GM04504 (cell line): ENCODE measurements at places on chromosomes 3 and 15.

DNA sequence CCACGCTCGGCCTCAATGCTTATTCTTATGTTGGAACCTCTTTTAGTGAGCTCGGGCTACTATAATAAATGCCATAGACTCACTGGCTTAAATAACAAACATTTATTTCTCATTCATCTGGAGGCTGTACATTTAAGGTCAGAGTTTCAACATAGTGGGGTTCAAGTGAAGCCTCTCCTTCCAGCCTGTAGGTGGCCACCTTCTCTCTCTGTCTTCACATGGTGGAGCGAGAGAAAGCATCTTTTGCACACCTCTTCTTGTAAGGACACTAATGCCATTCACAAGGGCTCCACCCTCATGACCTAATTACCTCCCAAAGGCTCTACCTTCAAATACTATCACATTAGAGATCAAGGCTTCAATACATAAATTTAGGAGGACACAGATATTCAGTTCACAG is 520.3 kb upstream of the EPHA6 start:
- DNase-seq = no peak

DNA sequence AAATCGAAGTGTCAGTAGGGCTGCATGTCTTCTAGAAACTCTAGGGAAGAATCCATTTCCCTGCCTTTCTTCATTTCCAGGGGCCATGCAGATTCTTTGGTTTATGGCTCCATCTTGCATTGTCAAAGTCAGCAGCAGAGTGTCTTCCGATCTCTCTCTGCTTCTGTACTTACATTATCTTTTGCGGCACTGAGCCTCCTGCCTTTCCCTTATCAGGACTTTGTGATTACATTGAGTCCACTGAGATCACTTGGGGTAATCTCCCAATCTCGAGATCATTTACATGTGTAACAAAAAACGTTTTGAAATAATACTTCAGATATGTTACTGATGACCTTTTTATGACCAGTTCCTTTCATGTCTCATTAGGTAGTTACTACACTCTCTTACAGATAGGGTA is 695.9 kb downstream of the NSUN3 start:
- DNase-seq = no peak

GRCh38 chr15:60967728-60968127 is 261.4 kb downstream of the RORA start:
- DNase-seq = no peak

DNA sequence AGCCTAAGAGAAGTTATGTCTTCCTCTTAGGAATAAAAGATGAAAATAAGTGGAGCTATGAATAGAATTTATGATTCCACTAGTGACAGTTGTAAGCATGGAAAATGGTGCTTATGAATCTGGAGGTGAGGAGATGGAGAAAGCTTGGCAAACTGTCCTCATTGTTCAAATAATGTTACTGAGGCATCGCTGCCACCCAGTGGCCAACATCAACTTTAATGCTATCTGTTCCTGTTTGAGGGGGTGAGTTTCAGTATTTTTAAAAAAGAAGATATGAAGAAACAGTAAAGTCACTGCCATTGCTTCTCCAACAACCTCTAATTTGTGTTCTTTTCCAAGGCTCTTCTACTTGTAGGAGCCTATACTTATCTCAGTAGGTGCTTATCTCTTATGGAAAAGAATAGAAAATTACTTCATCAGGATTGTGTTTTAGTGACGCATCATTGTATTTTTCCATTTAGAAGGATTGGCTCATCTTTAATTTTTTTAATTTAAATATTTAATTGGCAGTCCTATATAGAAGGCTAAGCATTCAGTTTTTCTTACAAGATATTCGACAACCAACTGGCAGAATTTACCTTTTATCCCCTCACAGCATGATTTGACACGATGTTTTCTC is 260.4 kb upstream of the P2RY1 start:
- peak; percentile 24 for DNase-seq

DNA sequence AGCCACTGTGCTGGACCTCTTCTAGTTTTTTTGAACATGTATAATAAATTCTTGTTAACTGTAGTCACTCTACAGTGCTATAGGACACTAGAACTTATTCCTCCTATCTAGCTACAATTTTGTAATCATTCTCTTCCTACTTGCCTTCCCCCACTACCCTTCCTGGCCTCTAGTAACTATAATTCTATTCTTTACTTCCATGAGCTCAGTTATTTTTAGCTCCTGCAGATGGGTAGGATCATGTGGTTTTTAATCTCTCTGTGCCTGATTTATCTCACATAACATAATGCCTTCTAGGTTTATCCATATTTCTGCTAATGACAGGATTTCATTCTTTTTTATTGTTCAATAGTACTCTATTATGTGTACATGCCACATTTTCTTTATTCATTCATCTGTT is 113.2 kb upstream of the FGF7 start:
- DNase-seq = no peak

GRCh38 chr3:37168896-37169295 is 5.5 kb downstream of the LRRFIP2 start:
- no peak for DNase-seq

GRCh38 chr15:60648928-60649679 is 170.2 kb upstream of the ICE2 start:
- no peak for DNase-seq

GRCh38 chr3:119184796-119185570 is 11.6 kb downstream of the UPK1B start:
- DNase-seq = peak; percentile 51

GRCh38 chr3:142175478-142175877 is 26.1 kb upstream of the TFDP2 start:
- no peak for DNase-seq

DNA sequence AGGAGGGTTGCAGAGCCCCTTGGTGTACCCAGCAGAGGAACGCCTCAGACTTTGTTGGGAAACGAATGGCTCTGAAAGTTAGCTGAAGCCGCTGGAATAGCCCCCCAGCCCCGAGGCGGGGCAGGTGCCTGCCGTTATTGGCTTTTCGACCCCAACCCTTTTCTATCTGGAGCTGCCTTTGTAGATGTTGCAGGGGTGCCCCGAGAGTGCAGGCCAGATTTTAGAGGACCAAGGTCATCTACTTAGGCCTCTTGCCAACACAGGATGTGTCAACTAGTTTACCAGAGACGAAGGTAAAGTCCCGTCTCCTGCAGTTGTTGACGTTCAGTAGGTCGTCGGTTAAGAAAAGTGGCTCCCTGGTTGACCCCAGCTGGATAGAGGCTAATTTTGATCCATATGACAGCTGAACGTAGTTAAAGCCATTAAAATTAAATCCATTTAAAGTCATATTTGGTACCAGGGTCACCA is 579 bp upstream of the UBE3A start:
- no peak for DNase-seq

DNA sequence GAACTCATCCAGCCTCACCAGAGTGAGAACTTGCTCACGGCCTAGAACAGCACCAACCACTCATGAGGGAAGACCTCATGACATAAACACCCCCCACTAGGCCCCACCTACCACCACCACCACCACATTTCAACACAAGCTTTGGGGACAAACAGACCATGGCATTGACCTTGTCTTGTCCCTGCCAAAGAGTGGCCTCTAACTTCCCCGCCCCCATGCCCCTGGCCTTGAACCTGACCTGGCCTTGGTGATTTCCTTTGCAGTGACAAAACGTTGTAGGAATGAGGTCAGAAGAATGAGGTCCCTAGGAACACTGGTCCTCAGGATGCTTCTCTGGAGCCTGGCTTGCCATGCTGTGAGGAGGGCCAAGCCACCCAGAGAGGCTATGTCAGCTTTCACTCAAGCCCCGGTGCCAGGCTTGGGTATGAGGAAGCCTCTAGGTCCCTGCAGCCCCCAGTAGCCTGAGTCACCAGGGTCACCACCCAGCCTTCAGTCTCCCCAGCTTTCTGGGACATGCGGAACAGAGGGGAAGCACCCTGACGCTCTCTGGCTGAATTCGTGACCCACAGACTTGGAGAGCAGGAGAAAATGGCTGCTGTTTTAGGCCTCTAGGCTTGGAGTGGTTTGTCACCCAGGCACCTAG is 57.9 kb downstream of the TPRA1 start:
- DNase-seq = no peak

DNA sequence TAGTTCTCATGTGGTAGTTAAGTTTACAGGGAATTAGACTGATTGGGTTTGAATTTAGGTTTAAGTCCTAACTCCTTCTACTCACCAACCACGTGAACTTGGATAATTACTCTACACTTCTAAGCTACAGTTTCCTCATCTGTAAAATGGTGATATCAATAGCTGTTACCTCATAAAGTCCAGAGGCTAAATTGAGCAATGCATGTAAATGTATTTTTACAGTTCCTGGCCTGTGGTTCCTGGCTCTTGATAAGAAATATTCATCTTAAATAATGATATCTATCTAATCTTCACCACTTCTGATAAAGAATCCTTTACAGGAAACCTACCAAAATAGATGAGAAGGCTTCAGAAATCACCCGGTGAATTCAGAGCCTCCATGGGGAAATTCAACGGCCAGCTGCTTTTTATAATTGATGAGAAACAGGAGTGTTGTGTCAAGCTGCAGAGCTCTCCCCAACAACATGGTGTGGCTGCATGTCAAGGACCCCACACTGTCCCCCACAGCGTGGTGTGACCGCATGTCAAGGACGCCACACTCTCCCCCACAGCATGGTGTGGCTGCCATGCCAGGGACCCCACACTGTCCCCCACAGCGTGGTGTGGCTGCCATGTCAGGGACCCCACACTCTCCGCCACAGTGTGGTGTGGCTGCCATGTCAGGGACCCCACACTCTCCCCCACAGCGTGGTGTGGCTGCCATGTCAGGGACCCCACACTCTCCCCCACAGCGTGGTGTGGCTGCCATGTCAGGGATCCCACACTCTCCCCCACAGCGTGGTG is 80.8 kb upstream of the PEX5L start:
- DNase-seq = no peak

GRCh38 chr3:136075218-136075808 is 109.8 kb downstream of the PPP2R3A start:
- DNase-seq = peak; percentile 56

DNA sequence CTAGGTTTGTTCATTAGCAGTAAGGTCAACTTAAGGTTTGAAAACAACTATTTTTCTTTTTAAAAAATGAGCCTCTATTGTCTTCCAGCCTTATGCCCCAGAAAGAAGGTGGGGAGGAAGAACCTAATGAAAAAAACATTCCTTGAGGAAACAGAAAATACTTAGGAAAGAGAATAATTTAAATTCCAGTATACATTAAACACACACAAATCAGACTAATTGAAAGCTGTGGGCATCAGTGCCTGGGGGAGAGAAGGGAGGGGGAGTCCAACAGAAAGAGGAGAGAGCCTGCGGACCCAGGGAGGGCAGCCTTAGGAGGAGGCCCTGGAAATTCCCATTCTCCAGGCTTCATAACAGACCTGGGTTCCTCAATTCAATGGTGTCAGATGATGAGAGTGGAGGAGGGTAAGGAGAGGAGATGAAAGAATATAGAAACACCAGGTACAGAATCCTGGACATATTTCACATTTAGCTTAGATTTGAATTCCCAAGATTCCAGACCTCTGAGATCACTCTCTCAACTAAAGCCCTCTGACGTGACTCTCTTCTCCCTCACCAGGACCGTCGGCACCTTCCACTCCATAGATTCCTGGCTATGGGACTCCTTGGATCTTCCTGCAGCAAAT is 320.5 kb upstream of the UMPS start:
- no peak for DNase-seq

- DNase-seq = no peak
Observed at GRCh38 chr3:26428992-26429391, 193.6 kb upstream of the LRRC3B start.

DNA sequence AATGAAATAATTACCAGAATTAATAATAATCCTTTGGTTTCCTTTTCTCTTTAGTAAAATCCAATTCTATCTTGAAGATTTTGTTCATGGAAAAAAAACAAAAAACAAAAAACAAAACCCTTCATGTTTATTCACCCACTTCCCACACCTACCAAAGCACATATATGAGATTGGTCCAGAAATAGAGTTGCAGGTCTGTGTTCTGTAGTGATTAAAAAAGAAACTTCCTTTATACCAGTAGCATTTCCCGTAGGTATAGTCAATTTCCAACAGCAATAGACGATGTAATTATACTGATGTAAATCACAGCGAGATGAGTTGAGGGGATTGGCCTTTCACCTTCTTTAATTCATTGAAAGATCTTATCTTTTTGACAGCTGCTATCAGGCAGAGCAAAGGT is 194.6 kb downstream of the SOX2 start:
- no peak for DNase-seq

GRCh38 chr15:57375827-57376695 is at the start of gene CGNL1:
Gene CGNL1 (plus strand): TSS chr15:57376505. CDS start chr15:57438000, 61,495 bp downstream.
- no peak for DNase-seq

DNA sequence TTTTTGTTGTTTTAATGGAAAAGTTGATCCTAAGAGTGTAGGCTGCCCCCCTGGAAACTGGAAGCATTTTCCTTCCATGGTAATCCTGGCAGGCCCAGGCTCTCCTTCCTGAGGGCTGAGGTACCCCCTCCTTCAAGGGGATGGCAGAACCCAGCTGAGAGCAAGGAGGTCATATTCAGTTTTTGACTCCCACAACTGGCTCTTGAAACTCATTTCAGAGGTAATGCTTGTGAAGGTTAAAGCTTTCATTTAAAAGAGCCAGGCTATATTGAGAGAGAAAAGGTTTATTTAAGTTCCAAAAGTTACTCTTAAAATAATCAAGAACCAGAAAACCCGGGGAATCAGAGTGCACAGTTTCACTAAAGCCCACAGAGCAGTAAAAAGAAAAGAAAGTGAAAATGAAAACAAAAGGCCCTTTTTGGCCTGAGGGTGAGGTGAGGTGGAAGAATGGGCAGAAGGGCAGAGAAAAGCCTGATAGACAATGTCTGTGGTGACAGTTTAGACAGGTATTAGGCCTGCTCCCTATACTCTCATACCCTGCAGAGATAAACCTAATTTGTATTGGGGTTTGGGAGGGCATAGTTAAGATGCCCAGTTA is 47.0 kb upstream of the RBP1 start:
- no peak for DNase-seq

DNA sequence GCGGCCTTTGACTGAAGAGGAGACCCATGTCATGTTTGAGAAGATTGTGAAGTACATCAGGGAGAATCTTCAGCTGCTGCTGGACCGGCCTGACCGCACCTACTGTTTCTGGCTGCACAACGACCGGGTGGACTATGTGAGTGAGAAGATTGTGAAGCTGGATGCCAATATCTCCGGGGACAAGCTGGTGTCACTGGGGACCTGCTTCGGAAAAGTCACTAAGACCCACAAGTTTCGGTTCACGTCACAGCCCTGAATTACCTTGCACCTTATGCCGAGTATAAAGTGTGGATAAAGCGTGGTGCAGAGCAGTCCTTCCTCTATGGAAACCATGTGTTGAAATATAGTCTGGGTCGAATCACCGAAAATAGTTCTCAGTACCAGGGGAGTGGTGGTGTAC is 16.0 kb upstream of the DNAJC13 start:
- no peak for DNase-seq

DNA sequence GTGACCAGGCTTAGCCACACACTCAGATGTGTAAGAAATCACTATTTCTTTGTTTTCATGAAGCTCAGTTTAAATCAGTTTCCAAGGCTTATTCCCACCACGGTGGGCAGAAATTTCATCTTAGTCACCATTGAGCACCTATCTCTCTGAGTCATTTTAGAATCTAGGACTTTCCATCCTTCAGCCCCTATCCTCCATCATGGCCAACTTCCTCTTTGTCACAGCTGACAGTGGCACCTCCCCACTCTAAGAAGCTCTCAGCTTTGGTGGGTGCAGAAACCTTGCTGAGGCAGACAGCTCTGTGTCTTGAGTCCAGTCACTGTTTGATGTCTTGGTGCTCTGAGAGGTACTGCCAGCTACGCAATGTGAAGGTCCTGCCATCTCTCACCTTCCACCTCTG is 32.9 kb downstream of the SNTN start:
- DNase-seq = no peak

GRCh38 chr15:96402403-96402802 is 71.9 kb downstream of the NR2F2 start:
- no peak for DNase-seq

- no peak for DNase-seq
Observed at GRCh38 chr3:8709801-8710507, 23.6 kb upstream of the CAV3 start.
